Osteocyte (in vitro differentiated cells): ENCODE measurements at places on chromosomes 13 and 19. TPM values are rescaled to one million over a fixed set of nuclear protein-coding genes. Genes with fewer than 3 reads are reported as not detected.

Gene ZNF560
- not detected in 2 replicates for total RNA-seq

Gene CTU1
- 5.6 and 6.5 TPM in 2 replicates for total RNA-seq

Gene MCEMP1
- not detected in 2 replicates for total RNA-seq

Gene RASGRP4
- not detected in 2 replicates for total RNA-seq

Gene CATSPERD
- total RNA-seq: not detected in 2 replicates

Gene GPR12
- not detected in 2 replicates for total RNA-seq

Gene SOX1
- not detected in 2 replicates for total RNA-seq

DNA sequence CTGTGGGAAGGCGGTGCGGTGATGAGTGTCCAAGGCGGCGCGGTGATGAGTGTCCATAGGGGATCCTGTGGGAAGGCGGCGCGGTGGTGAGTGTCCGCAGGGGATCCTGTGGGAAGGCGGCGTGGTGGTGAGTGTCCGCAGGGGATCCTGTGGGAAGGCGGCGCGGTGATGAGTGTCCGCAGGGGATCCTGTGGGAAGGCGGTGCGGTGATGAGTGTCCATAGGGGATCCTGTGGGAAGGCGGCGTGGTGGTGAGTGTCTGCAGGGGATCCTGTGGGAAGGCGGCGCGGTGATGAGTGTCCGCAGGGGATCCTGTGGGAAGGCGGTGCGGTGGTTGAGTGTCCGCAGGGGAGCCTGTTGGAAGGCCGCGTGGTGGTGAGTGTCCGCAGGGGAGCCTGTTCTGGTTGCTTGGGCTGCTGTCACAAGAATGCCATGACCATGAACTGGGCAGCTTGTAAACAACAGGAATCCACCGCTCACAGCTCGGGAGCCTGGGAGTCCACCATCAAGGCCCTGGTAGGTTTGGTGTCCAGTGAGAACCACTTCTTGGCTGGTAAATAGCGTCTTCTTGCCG is 21.4 kb downstream of the TFDP1 start:
- DNase-seq: no peak

DNA sequence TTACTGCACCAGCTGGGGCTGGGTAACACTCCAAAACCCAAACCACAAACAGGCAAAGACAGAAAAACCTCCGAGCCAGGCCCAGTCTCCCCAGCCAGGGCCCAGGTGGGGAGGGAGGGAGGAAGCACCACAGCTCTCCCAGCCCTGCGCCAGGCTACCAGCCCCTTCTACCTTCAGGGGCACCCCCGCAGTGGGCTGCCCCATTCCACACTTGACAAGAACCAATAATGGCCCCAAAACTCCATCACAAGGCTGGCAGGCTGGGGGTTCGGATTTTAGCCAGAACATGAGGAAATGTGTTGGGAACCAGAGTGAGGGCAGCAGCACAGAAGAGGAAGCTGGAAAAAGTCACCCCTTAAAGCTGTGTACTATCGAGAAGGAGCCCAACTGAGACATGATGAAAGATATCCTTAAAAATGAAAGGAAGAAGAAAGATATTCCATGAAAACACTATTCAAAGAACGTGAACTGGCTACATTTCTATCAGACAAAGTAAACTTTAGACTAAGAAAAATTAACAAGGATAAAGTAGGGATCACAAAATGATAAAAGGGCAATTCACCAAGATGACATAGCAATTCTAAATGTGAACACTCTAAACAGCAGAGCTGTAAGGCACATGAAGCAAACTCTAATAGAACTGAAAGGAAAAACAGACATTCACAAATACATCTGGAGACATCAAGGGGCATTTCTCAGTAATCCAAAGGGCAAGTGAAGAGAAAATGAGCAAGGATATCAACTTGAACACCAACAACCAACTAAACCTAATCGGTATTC is 12.9 kb downstream of the TUBGCP3 start:
- DNase-seq: no peak

GRCh38 chr13:113169277-113170272 is 11.1 kb downstream of the PROZ start:
- no peak for DNase-seq

- no peak for DNase-seq
These were observed 52.2 kb downstream of the IRS2 start for GRCh38 chr13:109734002-109734785.

DNA sequence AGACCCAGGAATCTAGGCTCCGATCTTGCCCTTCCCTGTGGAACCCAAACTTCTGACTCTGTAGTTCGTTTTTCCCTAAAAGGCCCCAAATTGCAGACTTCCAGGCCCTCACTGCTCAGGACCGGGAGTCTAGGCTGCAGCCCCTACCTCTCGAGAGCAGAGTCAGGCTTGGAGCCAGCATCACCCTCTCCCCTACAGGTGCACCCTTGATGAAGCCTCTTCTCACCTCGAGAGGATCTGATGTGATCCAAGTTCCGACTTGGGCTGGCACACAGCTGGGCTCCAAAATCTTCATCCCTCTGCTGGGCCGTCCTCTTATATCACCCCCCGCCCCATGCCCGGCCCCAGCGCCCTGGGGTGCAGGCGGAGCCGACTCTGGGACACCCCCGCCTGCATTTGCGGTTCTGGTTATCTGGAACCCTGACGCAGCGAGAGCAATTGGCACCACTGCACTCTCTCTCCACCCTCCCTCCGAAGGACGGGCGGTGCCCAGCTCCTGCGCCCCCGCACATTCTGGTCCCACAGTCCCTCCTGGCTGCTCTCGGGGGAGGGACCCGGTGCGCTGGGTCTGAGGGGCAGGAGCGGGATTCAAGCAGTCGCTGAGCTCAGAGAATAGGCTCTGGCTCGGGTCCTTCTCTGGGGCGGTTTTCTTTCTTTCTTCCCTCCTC is at the start of gene KLK7:
TSS of gene KLK7 (minus strand) at position 293 of the 668 bp plus-strand sequence. CDS start 1,518 bp downstream, outside the sequence.
- DNase-seq: no peak

DNA sequence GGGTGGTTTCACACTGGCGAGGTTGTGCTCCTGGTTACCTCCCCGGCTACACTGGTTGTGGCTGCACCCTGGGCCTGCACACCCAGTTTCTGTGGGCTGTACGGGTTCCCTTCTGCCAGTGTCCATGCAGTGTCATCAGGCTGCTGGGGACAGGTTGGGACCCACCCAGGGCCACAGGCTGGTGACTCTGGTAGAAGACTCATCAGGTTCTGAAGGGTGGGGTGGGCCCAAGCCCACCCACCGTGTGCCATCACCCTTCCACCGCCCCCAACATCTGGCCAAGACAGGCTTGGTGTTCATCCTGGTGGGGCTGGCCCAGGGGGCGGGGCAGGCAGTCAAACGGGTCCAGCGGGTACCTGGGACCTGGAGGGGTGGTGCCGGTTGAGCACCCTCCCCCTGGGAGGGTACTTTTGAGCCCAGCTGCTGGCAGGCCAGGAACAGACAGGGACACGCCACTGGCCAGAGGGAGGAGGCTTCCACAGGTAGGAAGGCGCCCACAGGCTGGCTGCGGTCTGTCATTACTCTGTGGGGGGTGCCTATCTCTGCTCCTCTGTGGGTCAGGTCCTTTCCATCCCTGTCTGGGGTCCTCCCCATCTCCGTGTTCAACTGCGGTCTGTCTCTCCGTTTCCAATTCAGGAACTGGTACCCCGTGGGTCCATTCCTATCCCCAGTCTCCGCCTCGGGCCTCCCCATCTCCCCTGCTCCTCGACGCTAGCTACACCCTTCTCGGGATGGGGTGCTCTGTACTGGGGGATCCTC is at the start of gene RNF225:
TSS of gene RNF225 (plus strand) at position 437 of the 759 bp plus-strand sequence. CDS start 434 bp downstream, outside the sequence.
- DNase-seq: no peak

- DNase-seq: peak; percentile 36
These were observed 59.7 kb upstream of the UBL3 start for GRCh38 chr13:29909975-29910674.

GRCh38 chr13:63381078-63381859 is 1965.6 kb upstream of the PCDH20 start:
- no peak for DNase-seq

GRCh38 chr13:31945202-31945961 is 86.2 kb upstream of the FRY start:
- DNase-seq: no peak

DNA sequence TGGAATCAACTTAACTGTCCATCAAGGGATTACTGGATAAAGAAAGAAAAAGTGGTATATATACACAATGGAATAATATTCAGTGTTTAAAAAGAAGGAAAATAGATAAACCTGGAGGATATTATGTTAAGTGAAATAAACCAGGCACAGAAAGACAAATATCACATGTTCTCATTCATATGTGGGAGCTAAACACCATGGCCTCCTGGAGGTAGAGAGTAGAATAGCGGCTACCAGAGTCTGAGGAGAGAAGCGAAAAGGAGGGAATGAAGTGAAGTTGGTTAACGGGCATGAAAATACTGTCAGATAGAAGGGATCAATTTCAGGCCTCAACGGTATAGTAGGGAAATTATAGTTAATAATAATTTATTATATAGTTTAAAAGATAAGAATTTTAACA is 147.5 kb upstream of the OBI1 start:
- DNase-seq: no peak

GRCh38 chr13:73903561-73903960 is 230.6 kb downstream of the KLF12 start:
- DNase-seq: no peak

- no peak for DNase-seq
These were observed 630 bp downstream of the SPPL2B start for GRCh38 chr19:2329149-2329478.

DNA sequence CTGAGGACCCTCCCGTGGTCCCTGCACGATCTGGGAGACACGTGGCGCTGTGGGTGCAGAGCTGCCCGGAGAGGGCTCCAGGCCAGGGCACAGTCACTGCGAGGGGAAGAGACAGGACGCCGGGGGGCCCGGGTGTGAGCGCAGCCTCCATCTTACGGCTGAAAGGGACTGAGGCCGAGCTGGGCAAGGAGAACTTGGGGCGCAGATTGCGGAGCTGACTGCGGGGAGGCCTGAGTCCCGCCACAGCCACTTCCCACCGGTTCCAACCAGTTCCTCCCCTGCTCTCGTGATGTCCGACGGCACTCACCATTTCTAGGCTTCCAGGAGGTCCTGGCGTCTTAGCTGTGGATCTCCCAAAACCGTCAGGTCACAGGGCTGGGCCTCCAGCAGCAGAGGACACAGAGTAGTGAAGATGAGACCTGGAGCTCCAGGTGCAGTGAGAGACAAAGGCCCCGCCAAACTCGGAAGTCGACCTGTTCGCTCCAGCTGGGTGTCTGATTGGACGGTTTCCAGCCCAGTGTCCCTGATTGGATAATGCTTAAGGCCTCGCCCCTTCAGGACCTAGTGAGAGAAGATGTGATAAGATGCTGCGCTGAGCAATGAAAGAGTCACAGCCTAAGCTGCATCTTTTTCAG is 4.8 kb upstream of the ZNF253 start:
- no peak for DNase-seq

GRCh38 chr13:80469105-80469852 is 128.4 kb upstream of the SPRY2 start:
- no peak for DNase-seq

- DNase-seq: no peak
These were observed 642.3 kb downstream of the TBC1D4 start for GRCh38 chr13:74839656-74840055.

DNA sequence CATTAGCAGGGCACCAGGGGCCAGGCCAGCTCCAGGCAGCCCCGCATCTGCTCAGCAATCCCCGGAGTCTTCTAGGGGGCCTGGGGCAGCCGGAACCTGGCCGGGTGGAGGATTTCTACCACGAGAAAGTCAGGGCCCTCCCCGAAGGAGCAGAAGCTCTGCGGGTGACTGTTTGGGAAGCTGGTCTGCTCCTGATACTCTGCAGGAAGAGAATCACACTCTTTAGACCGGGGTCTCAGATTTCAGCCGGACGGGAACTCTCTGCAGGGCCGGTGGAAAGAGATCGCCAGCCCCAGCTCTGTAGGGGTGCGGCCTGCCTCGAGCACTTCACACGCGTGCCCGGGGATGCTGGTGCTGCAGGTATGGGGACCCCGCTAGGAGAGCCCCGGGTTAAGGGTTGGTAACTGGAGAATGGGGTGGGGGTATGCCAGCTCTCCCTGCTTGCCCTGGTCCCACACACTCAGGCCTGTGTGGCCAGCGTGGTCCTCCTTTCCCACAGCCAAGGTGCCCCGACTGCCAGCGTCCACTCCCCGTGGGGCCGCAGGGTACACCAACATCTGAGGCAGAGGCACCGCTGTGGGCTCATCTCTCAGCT is 20.1 kb downstream of the RASA3 start:
- DNase-seq: no peak

GRCh38 chr19:52120286-52120685 is 19.5 kb downstream of the ZNF616 start:
- no peak for DNase-seq

DNA sequence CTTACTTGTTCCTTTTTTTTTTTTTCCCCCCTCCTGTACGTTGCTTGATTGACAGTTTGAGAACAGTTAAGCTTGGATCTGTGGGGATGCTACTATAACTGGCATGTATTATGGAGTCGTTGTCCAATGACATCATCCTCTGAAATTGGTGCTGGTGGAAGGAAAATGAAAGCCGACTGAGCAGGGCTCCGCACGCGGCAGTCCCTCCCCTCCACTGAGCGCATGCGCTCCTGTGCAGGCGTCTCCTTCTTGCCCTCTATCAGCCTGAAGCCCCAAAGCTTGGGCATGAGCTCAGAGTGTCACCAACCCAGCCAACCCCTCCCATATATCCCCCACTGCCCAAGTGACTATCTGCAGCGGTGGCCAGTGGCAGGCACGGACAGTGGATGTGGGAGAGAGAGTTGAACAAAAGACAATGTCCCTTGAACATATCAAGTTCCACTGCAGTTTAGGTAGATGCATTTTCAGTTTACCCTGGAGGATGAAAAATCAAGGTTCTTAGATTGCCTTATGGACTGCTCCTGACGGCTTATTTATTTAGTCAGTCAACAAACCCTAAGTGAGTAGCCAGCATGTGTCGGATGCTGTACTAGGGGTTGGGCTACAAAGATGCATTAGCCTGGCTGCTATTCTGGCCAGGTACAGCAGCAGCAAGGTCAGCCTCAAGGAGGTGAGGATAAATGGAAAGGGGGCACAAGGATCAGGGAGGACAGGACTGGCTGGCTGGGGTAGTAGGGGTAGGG is 20.8 kb downstream of the MBNL2 start:
- no peak for DNase-seq
